Smooth muscle cell of trachea (primary cell): ENCODE measurements at places on chromosomes 2 and 18. TPM values are rescaled to one million over a fixed set of nuclear protein-coding genes. Genes with fewer than 3 reads are reported as not detected.

TEKT4 gene
- total RNA-seq = not detected in 2 replicates

LOXHD1 gene
- total RNA-seq = not detected in 2 replicates

CHRNG gene
- total RNA-seq = not detected in 2 replicates

PROKR1 gene
- not detected in 2 replicates for total RNA-seq

FAM161A gene
- total RNA-seq = 1.3 and 2.8 TPM in 2 replicates

CD207 gene
- not detected in 2 replicates for total RNA-seq

ADD2 gene
- total RNA-seq = 0.29 TPM in 1 of 2 replicates, not detected in the other

NPC1 gene
- total RNA-seq = 80.6 and 94.5 TPM in 2 replicates

SALL3 gene
- total RNA-seq = 0.17 TPM in 1 of 2 replicates, not detected in the other

SP9 gene
- total RNA-seq = not detected in 2 replicates

CAPN14 gene
- total RNA-seq = 0.33 and 0.58 TPM in 2 replicates

HOXD10 gene
- total RNA-seq = not detected in 2 replicates

NTSR2 gene
- total RNA-seq = not detected in 2 replicates

STPG4 gene
- 0.17 TPM in 1 of 2 replicates, not detected in the other for total RNA-seq
